ENCODE measurements at places on chromosomes 6 and 20.
A peak's percentile ranks its signal among the peaks of the same experiment; 100 is the strongest.

DNA sequence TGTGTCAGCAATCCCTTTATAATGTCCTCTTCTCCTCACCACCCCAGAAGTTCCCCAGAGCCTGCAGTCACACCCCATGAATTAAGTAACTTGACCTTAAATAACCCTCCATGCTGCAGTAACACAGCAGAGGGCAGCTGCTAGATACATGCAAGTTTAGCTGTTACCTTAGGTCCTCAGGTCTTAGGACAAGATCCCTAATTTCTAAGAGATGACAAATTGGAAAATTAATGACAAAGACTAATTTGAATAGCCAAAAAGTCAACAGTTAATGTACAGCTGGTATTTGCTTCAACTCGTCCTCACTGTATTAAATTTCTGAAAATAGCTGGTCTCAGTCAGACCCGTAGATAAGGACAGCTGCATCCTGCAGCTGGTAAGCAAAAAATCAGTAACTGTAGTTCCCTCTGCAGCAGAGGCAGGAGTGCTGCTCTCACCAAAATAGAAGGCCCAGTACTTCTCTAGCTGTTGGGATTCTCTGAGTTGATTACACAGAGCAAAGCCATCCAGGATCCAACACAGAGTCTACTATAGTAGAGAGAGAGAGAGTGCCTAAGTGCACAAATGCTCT lies 62.4 kb downstream of the TNFRSF21 start:
- DNase-seq = peak; percentile 56

GRCh38 chr6:52352239-52353018 lies 9.5 kb upstream of the PAQR8 start:
- peak; percentile 12 for DNase-seq

DNA sequence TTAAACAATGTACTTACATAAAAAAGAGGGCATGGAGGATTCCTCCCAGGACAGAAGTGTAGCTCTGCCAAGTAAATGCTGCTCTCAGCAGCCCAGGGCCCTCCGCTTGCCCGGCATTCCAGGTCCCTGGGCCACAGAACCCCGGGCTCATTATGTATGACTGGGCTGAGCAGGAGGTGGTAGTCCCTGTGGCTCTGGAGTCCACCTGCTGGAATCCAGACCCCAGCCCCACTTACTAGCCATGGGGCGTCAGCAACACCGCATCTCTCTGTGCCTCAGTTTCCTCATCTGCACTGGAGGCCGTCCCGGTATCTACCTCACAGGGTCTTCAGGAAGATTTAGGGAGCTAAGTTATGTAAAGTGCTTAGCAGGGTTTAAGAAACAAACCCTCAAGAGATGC lies 55.4 kb downstream of the PSMG4 start:
- DNase-seq = no peak

- DNase-seq = no peak
Measured at GRCh38 chr20:42703744-42704143, 486.0 kb downstream of the PTPRT start.

DNA sequence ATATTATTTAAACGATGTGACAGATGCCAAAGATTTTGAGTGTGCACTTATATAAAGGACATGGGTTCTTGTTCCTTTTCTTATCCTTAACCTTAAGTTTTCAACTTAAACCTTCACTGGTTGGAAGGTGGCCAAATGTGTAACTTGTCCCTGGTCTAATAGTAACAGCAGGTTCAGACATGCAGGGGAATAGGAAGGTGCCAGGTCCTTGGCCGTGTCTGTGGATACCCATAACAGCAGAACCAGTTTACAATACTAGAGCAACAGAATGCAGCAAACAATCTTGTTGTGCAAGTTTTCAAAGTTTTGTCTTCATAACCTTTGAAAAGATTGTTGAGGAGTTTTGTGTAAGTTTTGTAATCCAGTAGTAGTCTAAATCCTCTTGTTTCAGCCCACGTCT lies 4.4 kb downstream of the MYB start:
- DNase-seq = no peak

DNA sequence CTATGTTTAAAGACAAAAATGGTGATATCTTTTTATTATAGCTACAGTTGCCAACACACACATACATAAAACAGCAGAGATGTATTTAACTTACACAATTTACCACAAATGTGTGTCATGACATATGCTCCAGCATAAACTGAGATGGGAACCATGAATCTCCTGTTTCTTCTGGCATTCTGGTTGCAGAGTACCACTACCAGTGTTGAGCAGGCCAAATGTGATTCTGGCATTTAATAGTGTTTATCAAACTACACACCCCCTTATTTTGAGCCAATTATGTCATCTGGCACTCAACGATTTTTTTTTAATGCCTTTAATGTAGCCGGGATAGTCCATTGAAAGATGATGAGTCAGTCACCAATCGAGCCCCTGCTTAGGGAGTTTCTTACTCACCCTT lies 59.0 kb upstream of the TPD52L1 start:
- no peak for DNase-seq

GRCh38 chr6:29507319-29507718 lies 19.6 kb upstream of the MAS1L start:
- DNase-seq = no peak

DNA sequence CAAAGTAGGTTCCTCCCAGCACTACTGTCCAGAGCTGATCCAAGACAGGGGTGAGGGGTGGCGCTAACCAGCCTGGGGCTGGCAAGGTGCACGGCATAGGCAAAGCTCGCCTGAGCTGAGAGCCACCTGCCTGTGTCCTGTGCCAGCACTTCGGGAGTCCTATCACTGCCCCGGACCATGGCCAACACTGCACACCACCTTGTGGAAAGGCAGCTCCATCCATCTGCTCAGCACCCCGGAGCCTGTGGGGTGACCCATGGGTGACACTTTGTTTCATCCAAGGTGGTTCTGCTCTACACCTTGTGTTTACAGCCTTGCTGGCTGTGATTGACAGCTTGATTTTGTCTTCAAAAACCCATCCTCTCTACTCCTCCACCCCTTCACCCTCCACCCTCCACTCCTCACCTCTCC lies 32.9 kb upstream of the GATA5 start:
- no peak for DNase-seq

DNA sequence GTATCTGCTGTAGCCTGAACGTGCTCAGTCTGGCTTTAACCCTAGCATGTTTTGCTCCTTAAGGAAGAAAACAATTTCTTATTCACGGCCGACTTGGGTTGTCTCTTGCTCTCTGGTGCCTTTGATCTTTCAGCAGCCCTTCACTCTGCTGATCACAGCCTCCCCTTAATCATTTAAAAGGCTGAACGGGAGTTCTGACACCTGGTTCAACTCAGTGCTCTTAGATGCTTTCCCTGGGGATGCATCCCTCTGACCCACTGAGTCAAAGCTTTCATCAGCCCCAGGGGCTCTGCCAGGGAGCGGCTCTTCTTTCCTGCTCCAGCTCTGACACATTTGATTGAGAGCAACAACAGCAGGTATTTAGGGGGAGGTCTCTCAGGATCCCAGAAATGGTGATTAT lies 79.0 kb upstream of the FYN start:
- peak; percentile 53 for DNase-seq

DNA sequence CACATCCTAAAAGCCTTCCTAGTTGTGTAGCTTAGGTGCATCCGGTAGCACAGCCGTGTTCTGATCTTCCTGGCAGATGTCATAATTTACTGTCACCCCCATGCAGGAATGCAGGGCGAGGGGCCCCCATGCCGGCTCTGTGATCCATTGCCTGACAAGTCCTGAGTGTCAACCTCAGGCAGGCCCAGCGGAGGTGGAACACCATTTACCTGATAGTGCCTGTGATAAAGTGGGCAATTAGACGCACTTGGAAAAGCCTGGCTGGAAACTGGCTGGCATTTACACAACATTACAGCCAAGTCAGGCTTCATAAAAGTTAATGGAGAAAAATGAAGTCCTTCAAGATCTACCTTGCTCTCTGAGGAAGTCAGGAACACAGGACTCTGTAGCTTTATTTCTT lies 521.4 kb upstream of the JAG1 start:
- peak; percentile 85 for DNase-seq

GRCh38 chr6:137489046-137490005 lies 4.9 kb downstream of the OLIG3 start:
- no peak for DNase-seq

GRCh38 chr20:53539516-53539915 lies 54.1 kb downstream of the ZNF217 start:
- no peak for DNase-seq

- no peak for DNase-seq
Measured at GRCh38 chr20:52457826-52458225, 266.2 kb upstream of the ZFP64 start.

DNA sequence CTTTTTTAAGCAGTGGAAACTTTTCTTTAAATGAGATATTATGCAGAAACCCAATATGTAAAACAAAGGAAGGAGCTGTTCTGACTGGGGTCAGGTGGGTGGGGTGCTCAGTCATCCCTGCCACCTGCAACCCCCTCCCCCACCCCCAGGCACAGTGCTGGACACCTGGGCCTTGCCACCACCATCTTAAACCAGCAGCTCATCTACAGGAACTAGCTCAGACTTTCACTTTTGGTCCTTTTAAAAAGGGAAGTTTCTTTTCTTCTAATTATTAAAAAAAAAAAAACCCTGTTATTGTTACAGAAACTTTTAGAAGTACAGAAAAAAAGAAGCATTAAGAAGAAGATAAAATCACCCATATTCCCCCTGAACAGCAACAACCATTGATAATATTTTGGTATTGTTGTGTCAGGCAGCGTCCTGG lies 37.1 kb downstream of the PPP1R16B start:
- DNase-seq = peak; percentile 66

GRCh38 chr6:121365536-121366521 lies 31.5 kb upstream of the TBC1D32 start:
- DNase-seq = no peak

DNA sequence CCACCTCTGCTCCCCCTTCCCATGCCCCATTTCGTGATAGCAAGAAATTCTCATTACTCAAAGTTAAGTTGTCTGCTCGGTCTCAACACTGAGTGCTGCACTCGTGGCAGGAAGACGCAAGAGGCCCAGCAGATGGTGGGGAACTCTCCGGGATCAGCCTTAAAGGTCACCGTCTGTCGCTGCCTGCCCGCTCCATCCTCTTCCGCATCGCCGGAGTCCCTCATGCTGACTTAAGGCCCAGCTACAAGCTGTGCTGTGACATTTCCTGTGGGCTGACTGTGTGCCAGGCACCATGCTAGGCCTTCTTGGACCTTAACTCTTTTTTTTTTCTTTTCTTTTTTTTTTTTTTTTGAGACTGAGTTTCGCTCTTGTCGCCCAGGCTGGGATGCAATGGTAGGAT lies 17.8 kb downstream of the GRM4 start:
- no peak for DNase-seq

- DNase-seq = no peak
Measured at GRCh38 chr6:148789948-148790347, 43.1 kb downstream of the UST start.

DNA sequence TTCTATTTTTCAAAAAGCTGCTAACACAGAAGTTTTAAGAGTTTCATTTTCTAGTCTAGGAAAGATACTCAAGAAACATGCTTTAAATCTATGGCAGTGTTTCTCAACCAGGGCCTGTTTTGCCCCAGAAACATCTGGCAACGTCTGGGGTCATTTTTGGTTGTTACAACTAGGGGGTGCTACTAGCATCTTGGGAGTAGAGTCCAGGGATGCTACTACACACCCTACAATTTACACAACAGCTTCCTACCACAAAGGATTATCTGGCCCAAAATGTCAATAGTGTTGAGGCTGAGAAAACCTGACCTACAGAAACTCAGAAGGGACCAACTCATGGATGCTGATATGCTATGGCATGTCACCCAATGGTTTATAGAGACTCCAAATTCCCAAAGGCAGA lies 24.4 kb downstream of the SERAC1 start:
- no peak for DNase-seq

GRCh38 chr6:100856146-100856545 lies 25.0 kb downstream of the ASCC3 start:
- no peak for DNase-seq

- DNase-seq = no peak
Measured at GRCh38 chr6:136628996-136629395, 78.8 kb upstream of the MAP7 start.

- DNase-seq = no peak
Measured at GRCh38 chr6:155980014-155980767, 524.6 kb upstream of the NOX3 start.

GRCh38 chr20:19498756-19499155 lies 259.3 kb upstream of the RIN2 start:
- DNase-seq = no peak

DNA sequence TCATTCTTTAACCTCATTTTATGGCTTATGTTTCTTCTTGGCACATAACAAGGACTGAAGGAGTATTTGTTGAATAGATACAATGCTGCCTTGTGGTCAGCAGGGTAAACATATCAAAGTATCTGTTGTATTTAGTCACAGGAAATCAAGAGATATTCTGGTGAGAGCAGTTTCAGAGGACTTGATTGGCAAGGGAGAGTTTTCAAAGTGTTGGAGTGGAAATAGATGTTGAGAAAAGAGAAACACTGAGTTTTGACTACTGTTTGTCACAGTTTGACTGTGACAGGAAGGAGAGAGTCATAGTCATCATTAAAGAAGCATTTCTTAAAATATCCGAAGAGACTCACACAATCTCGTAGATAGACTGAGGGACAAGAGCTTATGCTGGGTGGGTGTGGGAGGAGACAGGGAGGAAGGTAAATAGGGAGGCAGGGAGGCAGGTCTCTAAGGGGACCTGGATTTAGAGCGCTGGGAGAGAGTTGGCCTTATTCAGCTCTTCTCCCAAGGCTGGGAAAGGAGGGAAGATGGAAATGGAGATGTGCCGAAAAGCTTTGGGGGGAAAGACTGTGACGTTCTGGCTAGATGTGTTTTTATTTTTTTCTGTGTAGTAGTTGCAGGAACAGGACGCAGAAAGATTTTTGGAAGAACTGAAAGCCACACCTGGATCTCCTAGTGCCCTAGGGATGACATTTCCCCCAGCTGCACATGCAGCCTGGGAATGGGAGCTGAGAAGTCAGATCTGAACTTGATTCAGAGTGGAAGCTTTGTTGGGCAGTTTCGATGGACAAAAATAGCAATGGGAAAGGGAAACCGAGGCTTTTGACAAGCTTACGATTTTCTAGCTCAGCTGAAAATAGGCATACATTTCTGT lies 65.0 kb upstream of the IFNGR1 start:
- no peak for DNase-seq

- DNase-seq = no peak
Measured at GRCh38 chr20:9214685-9215084, 145.8 kb downstream of the PLCB4 start.

DNA sequence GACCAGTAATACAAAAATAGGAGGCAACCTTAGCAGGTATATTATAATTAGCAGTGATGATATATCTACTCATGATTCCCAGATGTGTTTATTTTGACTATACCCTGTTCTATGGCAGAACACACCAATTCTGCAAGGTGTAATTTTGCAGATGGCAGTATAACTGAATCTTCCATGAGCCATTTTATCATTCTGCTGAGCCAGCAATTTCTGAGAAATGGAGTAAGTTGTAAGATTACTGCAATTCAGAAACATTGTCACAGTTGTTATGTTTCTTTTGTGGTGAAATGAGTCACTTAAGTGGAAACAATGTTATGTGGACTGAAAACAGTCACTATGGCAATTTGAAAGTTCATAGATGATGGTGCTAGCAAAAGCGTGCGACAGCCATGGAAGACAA lies 63.7 kb upstream of the RIMS1 start:
- no peak for DNase-seq

GRCh38 chr6:112874881-112875280 lies 527.8 kb downstream of the RFPL4B start:
- no peak for DNase-seq

- no peak for DNase-seq
Measured at GRCh38 chr6:105886814-105887544, 199.2 kb upstream of the PRDM1 start.
